ENCODE measurements at places on chromosomes 1 and 21. TPM values are rescaled to one million over a fixed set of nuclear protein-coding genes. Genes with fewer than 3 reads are reported as not detected.

The OR6K3 gene
- total RNA-seq, result not detected

GRCh38 chr1:44609412-44609767 is 64.9 kb downstream of the TMEM53 start:
- peak; percentile 84 for DNase-seq

DNA sequence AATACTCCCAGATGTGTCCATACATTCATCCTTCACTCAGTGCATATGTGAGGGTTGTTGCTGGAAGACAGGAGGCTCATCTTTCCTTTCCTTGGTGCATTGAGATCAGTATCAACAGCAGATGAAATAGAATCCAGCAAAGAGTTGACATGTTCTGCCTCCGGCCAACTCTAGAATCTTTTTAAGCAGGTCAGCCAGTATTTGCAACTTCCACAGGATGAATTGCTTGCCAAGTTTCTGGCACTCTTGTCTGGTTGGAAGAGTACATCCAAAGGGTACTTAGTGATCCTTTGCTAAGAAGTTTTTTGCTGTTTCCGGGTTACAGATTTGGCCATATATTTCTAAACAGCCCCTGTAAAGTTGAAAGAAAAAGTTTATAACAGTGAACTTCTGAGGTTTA is 21.1 kb downstream of the SYNC start:
- peak; percentile 69 for DNase-seq

GRCh38 chr1:56061824-56062223 is 517.5 kb downstream of the PLPP3 start:
- no peak for DNase-seq

The SPOCD1 gene
- total RNA-seq, result 0.14 TPM

GRCh38 chr1:205286335-205286950 is 35.1 kb downstream of the NUAK2 start:
- DNase-seq, result no peak

DNA sequence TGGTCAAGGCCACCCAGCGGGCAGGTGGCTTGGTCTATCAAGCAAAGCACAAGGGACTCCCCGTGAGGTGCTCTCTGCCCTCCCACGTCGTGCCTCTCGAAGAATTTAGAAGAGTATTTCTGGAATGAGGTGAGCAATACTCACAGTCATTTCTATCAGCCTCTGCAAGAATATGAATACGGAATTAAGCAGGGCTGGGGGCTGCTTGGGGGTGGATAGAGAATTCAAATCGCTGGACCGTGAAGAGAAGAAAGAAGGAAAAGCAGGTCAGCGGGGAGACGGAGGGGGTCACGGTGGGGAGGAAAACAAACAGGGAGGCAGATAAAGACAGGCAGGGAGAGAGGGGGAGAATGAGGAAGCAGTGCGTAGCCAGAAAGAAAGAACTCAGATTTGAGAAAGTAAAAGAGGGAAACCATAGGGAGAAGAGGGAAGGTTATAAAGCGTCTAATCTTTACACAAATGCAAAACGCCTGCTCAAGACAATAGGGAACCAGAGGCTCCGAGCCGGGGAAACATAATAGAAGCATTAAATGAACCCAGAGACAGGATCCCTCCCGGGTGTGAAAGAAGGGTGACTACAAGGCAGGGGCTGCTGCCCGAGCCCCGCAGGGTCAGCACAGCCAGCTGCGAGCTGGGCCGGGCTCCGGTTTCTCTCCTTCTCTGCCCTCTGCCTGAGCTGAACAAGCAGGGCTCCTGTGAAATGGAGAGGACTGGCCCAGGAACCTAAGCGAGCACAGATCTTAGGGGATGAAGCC is 2.1 kb upstream of the EDN2 start:
- no peak for DNase-seq
